ELR (cell line): ENCODE measurements at places on chromosomes 7 and 10.
A peak's percentile ranks its signal among the peaks of the same experiment; 100 is the strongest.

GRCh38 chr10:33674986-33675599 lies 340.6 kb upstream of the NRP1 start:
- no peak for DNase-seq

GRCh38 chr10:95791425-95791979 lies 35.5 kb downstream of the ENTPD1 start:
- no peak for DNase-seq

DNA sequence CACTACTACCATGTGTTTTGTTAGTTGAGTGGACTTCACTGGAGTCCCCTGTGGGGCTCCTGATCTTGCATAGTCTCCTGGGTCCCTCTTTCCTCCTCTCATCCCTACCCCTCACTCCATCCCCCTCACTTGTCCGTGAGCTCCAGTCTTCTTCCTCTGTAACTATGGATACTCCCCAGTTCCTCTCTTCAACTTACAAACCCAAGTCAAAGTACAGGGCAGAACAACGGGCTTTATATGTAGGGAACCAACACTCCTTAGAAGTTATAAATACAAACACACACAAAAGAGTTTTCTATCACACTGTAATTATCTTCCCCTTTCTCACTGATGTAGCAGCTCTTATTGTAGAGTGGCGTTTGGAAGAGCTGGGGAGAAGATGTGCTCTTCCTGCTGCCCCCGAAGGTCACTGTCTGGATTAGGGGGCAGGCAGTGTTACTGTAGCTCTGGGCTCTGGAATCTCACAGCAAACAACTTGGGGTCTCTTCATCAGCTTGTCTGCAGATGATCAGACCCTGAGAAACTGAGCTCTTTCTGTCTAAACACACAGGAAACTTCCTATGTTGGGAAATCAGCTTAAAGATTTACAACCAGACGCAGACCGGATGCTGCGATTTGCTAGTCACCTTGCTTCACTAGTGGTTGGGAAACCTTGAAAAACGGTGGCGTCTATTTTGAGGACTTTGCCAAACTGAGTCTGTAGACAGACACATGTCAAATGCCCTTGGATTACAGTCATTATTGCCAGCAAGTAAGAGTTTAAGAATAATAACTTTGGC lies 13.6 kb downstream of the SNX10 start:
- no peak for DNase-seq

GRCh38 chr10:132144086-132144485 lies 42.7 kb upstream of the DPYSL4 start:
- no peak for DNase-seq

GRCh38 chr10:110893559-110894179 lies 21.9 kb downstream of the PDCD4 start:
- peak; percentile 70 for DNase-seq

DNA sequence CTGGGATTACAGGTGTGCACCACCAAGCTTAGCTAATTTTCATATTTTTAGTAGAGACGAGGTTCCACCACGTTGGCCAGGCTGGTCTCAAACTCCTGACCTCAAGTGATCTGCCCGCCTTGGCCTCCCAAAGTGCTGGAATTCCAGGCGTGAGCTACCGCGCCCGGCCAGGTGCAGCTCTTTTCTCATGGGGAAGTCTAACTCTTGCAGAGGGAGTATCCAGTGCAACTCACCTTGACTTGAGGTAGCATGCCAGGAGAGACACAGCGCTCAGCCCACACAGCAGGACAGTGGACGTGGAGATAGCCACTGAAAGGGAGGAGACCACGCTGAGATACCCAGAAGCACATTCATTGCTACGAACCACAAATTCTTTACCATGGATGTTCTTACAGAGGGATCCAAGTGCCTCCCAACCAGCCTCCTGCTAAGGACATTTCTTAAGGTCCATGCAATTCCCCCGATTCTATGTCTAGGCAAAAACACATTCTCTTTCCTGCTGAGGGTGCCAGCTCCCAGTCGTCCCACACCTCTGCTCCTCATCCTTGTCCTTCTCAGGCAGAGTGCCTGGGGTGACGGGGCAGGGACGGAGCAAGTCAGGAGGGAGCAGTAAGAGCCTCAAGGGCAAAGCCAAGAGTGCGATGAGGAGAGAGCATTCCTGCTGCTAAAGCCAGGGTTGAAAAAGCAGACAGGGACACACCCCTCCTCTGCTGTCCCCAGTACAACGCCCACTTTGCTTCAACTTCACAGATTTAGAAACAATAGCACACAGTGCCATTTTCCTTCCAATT lies 21.0 kb downstream of the IL15RA start:
- no peak for DNase-seq

DNA sequence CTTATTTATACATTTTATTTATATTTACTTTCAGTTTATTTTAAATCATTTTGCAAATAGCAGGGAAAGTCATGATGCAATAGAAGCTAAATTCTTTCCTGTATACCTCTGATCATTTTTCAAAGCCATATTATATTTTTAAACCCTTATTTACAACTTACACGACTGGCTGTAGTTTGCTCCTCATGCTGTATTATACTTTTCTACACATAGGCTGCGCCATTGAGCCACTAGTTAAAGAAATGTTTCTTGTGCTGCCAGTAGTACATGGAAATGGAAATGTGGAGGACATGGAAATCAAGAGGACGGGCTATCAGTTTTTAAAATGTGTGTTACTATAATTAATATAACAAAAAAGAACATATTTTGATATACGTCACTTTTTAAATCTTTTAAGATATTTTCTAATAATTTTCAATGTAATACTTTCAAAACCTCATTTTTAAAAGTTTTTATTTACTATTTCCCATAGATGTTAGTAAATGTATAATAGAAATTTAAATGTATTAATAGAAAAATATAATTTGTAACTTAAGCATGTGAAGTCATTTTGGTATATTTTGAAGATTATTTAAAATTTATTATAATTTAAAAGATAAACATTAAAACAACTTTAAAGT lies 118.5 kb downstream of the VTI1A start:
- peak; percentile 74 for DNase-seq

DNA sequence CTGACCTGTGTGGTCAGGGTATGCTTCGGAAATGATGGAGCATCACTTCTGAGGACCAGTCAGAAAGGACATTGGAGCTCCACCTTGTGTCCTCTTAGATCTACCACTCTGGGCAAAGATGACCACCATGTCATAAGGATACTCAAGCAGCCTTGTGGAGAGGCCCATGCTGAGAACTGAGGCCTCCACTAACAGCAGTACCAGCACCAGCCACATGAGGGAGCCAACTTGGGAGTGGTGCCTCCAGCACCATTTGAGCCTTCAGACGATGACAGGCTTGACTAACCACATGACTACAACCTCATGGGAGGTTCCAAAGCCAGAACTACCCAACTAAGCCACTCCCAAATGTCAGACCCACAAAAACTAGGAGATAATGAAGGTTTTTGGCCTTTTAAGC lies 116.0 kb downstream of the NPTX2 start:
- peak; percentile 55 for DNase-seq

DNA sequence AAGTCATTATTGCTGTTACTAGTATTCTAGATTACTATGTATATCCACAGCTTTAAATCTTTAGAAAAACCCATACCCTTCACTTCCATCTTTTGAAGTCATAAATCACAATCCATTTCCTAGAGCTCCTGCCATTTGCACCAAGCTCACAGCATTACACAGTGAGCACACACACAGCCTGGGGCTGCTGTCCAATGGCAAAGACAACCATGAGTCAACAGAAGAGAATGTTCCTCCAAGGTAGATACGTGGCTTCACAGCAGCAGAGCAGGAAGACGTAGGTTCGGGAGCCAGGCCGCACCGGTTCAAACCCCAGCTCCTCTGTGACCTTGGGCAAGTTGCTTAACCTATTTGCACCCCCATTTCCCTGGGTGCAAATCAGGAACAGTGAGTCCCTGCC lies 234.6 kb downstream of the DIP2C start:
- DNase-seq: peak; percentile 96

GRCh38 chr10:77127243-77127642 lies 510.4 kb downstream of the KCNMA1 start:
- DNase-seq: no peak

GRCh38 chr7:144818511-144818910 lies 17.3 kb downstream of the TPK1 start:
- DNase-seq: no peak

GRCh38 chr7:28847681-28848080 lies 110.4 kb downstream of the TRIL start:
- no peak for DNase-seq

DNA sequence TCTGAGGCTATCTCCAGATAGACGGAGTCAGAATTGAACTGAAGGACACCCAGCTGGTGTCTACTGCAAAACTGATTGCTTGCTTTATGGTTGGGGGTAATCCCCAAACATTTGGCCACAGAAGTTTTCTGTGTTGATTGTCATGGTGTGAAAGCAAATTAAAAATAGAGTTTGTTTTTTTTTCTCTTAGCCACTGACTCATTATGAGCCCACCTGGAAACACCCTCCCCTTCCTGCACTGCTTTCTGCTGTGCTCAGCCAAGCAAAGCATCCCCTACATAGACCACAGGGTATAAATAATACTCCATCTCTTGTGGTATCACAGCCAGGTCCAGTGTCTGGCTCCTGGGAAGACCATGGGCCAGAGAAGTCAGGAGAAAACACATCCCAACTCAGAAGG lies 6.5 kb upstream of the VWC2 start:
- no peak for DNase-seq
